ENCODE measurements at places on chromosomes 12 and 14.
A peak's percentile ranks its signal among the peaks of the same experiment; 100 is the strongest.

- DNase-seq, result no peak
Measured at GRCh38 chr14:61718039-61718438, 22.7 kb downstream of the HIF1A start.

DNA sequence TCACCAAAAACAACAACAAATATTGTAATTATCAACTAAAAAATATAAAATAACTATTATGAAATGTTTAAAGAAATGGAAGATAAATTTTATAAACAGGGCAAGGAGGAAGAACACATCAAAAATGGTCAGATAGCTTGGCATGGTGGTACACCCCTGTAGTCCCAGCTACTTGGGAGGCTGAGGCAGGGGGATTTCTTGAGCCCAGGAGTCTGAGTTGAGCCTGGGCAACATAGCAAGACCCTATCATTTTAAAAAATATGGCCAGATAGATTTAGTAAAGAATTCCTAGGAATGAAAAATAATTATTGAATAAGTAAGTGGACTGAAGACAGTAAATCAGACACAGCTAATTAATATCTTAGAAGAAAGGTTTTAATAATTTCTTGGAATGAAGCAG, 32.6 kb downstream of the ITPR2 start:
- DNase-seq, result no peak

GRCh38 chr12:68129979-68130378, 29.6 kb downstream of the IFNG start:
- peak; percentile 11 for DNase-seq

DNA sequence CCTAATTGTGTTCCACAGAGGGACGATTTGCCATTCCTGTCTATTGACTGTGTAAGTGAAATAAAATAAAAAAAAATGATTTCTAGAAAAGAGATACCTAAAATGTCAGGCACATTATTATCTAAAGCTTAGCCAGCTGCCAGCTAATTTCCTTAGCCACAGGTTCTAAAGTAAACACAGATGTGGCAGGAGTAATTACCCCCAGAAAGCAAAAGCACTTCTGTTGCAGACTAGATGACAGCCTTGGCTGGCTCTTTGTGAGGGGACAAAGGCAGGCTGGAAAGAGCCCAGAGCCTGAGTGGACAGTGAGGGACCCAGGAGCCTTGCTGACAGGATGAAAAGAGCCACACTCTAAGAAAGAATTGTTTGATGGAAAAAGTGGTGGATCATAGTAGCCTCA, 418.1 kb downstream of the LRIG3 start:
- DNase-seq, result no peak

- DNase-seq, result no peak
Measured at GRCh38 chr12:69423037-69423905, 46.9 kb upstream of the FRS2 start.

All from osteoblast (primary cell).